ENCODE measurements at places on chromosomes 3 and 15.

GRCh38 chr3:79902151-79902550, 134.4 kb upstream of the ROBO1 start:
- no peak for DNase-seq

GRCh38 chr3:160757233-160758106, 1.4 kb downstream of the PPM1L start:
- no peak for DNase-seq

GRCh38 chr3:188437926-188438325, 284.0 kb downstream of the LPP start:
- DNase-seq: no peak

GRCh38 chr3:53616321-53616720, 121.9 kb downstream of the CACNA1D start:
- DNase-seq: no peak

DNA sequence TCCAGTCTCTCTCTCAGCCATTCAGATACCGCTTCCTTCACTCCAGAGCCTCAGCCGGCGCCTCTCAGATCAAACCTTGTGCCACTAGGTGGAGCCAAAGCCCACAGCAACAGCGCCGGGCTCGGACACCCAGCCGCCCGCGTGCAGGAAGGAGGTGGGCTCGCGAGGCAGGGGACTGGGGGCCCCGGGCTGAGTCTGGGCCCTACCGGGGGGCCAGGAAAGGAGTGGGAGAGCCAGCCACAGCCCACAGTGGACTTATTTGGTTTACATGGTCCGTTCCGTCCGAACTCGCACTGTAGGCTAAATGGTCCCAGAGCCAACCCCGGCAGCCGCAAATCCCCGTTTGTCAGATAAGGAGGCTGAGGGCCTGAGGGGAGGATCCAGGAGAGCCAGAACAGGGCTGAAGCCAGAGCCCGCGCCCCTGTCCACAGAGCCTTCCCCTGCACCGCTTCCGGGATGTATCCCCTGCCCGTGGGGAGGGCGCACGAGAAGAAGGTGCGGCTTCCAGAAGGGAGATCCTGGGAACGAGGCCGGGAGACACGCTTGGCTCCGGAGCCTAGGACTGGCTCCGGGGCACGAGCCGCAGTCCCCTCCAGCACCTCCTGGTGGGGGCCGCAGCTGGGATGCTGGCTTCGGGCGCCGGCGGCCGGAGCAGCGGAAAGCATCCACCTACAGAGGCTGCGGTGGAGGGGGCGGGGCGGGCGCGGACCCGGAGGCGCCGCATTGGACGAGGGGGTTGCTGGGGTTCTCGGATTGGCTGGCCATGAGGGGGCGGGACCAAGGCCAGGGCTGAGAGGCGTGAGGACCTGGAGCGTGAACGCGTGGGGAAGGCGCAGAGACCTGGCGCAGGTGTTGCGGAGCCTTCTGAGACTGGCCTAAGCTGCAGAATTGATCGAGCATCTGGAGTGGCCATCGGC, 6.5 kb upstream of the CYP11A1 start:
- peak; percentile 91 for DNase-seq

GRCh38 chr3:152834776-152835600, at the start of gene P2RY1:
Gene P2RY1 (plus strand): TSS chr3:152835131. CDS start chr3:152835783, 652 bp downstream.
- no peak for DNase-seq

- no peak for DNase-seq
Observed at GRCh38 chr15:79431636-79432344, at the start of gene MINAR1. Gene MINAR1 (plus strand): TSS chr15:79432336. CDS start chr15:79456148, 23,812 bp downstream.

DNA sequence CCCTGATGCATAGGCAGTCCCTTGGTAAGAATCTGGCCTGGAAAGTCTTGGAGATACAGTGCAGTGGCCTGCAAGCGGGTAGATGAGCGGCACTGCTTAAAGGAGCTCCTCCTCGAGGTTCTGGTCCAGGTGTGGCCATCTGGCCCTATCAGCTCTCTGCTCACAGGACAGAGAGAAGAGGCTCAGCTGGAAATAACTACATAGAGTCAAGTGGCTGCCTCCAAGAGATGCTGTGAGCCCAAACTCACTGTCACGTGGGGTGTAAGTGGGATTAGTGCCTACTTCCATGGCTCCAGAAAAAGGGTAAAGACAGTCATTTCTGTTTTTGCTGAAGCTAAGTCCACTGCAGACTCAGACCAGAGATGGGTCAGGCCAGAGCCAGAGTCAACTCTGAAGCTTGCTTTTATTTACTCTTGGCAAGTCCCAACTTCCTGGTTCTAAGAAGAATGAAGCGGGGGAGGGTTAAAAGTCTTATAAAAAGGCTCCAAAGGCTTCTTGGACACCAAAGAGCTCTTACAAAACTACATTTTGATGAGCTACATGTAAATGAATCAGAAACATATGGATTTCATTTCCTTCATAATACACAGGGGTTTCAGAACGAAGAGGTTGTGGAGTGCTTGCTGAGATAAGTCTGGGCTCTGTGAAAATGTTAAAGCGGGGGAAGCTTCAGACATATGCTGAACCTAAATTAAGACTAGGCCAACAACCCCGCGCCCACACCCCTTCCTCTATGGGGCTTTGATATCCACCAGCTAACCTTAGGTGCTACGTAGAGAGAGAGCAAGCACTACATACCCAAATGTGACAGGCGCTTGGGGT, 77.1 kb downstream of the PDZRN3 start:
- DNase-seq: no peak

- no peak for DNase-seq
Observed at GRCh38 chr3:120350401-120350941, 1.3 kb upstream of the LRRC58 start.

All from activated CD4-positive, alpha-beta T cell treated with anti-CD3 and anti-CD28 coated beads, Interleukin-2, amount 50 U/mL, for 24 hours (primary cell).